ENCODE measurements at places on chromosomes 3 and 15. TPM values are rescaled to one million over a fixed set of nuclear protein-coding genes. Genes with fewer than 3 reads are reported as not detected.
A peak's percentile ranks its signal among the peaks of the same experiment; 100 is the strongest.

GRCh38 chr3:107218864-107219269, 158.4 kb upstream of the CCDC54 start:
- no peak for DNase-seq

DNA sequence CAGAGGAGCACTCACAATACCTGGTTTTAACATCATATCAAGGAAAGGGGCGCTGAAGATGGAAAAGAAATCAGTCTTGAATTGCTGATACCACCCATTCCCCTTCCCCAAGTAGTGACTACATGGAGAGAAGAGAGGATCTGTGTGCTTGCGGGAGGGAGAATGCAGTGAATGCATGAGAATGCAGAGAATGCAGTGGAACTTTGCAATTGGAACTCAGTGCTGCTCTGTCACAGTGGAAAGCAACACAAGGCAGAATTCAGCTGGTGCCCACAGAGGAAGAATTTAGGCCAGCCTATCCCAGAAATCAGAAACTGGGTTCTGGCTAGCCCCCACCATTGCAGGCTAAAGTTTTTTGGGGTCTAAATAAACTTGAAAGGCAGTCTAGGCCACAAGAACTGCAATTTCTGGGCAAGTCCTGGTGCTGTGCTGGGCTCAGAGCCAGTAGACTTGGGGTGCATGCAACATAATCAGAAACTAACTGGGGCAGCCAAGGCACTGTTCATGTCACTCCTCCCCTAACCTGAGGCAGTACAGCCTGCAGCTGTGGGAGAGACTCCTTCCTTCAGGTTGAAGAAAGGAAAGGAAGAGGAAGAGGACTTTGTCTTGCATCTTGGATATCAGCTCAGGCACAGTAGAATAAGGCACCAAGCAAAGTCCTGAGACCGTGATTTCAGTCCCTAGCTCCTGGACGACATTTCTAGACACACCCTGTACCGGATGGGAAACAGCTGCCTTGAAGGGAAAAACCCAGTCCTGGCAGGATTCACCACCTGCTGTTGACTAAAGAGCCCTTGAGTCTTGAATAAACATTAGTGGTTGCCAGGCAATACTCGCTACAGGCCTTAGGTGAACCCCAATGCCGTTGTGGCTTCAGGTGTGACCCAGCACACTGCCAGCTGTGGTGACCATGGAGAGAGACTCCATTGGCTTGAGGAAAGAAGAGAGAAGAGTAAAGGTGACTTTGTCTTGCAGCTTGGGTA, 329.3 kb downstream of the TBL1XR1 start:
- no peak for DNase-seq

DNA sequence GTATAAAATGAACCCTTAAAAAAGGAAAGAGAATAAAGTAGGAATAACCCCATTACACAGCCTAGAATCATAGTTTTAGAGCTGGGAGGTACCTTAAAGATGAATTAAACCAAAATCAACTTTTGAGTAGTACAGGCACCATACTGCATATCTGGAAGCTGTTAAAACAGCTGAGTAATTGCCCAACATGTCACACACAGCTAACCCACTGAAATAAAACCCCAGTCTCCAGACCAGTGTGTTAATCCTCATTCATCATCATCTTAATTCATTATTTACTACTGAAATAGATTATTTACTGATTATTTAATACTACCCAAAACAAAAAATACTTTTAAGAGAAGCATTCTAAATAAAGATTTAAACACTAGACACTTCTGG, 52.8 kb downstream of the GPR160 start:
- no peak for DNase-seq

DNA sequence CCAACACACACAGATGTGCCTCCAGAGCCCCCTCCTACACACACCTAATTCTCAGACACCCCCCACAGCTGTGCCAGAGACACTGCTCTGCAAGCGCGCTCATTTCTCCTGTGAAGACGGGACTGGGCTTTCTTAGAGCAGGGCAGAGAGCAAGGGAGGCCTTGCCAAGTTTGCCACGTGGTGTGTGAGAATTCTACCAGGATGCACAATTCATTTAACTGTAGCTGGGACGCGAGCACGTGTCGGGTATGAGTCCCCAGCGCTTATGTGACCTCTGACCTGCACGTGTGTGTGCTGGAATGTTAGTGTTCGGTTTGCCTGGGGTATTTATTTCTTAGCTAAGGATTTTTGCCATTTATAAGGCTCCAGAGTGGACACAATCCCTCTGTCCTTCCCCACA, 37.0 kb downstream of the FEM1B start:
- no peak for DNase-seq

GRCh38 chr3:17137321-17137826, 252.6 kb downstream of the PLCL2 start:
- no peak for DNase-seq

- no peak for DNase-seq
Measured at GRCh38 chr15:42210696-42211095, 2.6 kb upstream of the VPS39 start.

- DNase-seq = no peak
Measured at GRCh38 chr3:77935418-77935817, 895.5 kb downstream of the ROBO2 start.

DNA sequence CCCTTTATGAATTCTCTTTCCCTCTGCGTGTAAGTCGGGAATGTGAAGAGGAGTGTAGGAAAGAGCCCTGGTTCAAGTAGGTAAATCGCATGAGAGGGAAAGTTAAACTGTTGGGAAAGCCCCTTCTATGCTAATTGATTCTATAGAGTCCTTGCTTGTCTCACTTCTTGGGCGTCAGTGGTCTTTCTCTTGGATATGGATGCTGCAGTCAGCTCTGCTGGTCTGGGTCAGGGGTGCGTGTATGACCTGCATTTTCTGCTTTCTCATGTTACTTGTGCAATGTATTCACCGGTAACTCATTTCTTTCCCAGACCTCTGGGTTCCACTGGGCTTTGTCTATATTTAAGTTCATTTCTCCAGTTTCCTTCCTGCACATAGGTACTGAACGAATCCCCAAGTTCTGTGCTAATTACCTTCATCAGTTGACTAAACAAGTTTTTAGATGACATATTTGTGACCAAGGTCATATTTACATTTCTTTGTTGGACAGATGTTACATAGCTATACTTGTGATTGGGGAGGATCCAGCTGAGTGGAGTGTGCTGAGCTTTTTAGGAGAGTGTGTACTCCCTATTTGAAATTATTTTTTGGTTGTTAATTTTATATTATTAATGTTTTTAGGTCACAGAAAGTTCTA, 1.4 kb downstream of the SETD5 start:
- peak; percentile 24 for DNase-seq

DNA sequence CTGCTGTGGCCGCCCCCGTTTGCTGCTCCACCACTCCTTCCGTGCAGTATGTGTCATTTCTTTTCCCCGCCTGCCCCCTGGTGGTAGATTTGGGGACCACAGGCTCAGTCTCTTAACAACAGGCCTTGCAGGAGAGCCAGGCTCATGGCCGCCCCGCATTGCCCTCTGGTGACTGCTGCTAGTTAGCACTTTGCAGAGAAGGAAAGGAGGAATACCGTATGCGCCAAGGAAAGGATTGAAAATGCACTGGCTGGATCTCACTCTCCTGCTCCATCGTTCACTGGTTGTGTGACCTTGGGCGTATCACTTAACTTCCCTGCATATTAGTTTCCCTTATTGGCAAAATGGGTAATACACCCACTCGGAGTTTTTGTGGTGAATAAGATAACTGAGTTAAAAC, 39.3 kb upstream of the PXYLP1 start:
- peak; percentile 94 for DNase-seq

DNA sequence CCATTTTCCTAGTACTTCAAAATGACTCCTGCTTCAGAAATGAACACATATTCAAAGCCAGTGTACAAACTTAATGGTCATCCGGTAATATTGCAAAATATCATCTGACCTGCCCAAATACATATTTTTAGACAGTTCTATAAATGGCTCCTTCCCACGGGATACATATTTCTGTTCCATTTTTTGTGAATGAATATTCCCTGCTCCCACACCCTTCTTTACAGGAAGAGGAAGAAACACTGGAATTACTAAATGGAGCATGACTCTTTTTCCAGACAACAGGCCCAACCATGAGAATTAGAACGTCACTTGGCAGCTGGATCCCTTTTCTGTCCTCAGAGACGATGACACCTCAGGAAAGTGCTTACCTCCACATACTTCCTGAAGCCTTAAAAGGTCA, 38.0 kb upstream of the CBLB start:
- no peak for DNase-seq

Gene CX3CR1
- total RNA-seq = 0.79 TPM

Gene ARNT2
- total RNA-seq = 0.19 TPM

Gene STOML1
- total RNA-seq = 15.1 TPM

Gene RPUSD2
- 11.3 TPM for total RNA-seq

Gene C3orf85
- total RNA-seq = not detected

Gene TMEM42
- total RNA-seq = 15.6 TPM

Gene ZNF35
- 8.3 TPM for total RNA-seq

Data from activated T-cell treated with anti-CD3 and anti-CD28 coated beads, Interleukin-2, amount 50 U/mL, for 72 hours (primary cell).